ENCODE measurements at places on chromosomes 2 and 18.

DNA sequence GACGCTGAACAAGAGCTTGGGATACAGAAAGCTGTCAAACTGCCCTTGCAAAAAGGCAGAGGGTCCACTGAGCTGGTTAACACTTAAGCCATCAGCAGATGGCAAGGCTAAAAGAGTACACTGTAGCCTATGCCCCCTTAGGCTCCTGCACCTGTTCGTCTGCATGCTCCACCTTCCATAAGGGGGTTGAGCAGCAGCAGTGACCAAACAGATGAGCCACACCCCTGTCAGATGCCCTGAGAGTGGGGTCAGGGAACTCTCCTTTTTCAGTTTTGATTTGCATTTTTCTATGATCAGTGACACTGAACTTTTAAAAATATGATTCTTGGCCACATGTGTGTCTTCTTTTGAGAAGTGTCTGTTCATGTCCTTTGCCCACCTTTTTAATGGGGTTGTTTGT is 402.5 kb upstream of the FAM98A start:
- DNase-seq: no peak

DNA sequence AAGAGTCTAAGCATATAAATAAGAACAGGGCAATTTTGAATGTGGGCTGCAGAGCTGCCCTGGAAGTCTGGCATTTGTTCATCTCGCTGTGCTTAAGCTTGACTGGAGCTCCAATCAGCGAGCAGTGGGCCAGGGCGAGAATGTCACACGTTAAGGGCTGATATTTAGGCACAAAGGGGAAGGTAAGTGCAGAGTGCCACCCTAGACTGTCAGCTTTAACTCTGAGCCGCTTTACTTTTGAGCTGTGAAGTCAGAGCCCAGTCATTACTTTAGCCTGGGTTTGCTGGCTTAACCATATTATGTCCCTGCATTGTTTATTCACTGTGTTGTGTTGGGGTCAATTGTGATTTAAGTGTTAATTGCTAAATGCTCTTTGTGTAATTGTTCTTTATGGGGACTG is 236.1 kb upstream of the SIX3 start:
- no peak for DNase-seq

DNA sequence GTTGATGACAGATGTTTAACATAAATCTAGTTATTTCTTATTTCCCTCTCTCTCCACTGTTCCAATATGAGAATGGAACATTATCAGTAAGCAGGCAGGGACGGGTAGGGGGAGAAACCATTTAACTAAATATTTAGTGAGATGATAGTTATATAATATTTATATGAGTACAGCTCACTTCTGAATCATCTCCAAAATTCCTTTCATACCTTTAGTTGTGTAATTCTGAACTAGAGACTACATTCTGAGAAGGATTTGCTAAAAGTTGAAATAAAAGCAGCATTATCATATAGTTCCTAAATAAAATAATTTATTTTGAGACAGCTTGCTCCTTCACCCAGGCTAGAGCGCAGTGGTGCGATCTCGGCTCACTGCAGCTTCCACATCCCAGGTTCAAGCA is 41.4 kb downstream of the B4GALT6 start:
- no peak for DNase-seq

- no peak for DNase-seq
These were observed 28.9 kb downstream of the RPL31 start for GRCh38 chr2:101030866-101031554.

DNA sequence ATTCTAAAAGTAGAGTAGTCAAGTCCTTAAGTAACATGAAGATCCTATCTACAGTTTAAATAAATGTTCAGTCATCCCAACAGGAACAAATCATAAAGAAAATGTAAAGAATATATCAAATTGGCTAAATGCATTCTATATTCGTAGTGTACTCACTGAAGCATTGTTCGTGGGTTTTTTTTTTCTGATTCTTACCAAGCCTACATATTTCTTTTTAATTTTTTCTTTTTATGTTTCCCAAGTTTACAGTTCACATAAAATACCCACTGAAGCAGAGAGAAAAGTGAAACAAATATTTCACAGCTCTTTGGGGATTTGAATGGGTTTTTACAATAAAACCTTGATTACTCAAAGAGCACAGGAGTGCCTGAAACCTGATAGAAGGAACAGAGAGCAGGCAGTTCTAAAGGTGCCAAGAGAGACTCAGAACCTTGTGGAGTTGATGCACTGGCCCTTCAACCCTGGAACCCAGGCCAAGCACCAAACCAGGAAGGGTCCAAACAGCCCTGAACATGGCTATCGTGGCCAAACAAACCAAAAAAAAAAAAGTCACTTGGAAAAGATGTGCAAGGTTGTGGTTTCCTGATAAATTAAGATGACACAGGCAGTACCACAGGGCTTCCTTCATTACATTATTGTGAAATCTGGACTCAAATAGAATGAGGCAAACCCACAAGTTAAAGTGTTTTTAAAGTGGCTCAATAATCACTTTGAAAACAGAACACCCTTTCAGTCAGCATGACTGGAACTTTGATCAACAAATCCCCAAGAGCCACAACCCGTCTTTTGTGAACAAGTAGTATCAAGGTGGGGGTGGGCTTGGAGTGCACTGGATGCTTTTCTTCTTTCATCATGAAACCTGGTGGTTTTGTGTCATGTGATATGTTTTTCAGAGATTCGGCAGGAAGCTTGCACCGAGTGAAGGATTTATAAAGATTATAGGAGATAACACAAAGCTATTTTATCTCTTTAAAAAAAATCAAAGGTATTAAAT is 245.0 kb upstream of the FN1 start:
- DNase-seq: peak; percentile 5

Data from stimulated activated CD4-positive, alpha-beta T cell treated with anti-CD3 and anti-CD28 coated beads, Interleukin-1b, Interleukin-23, amount 100 ng/mL, for 24 hours (primary cell).